ENCODE measurements at places on chromosomes 2 and 18.

- no peak for DNase-seq
Measured at GRCh38 chr18:78754311-78755043, 225.1 kb upstream of the SALL3 start.

GRCh38 chr18:72470391-72470790 is 73.8 kb downstream of the CBLN2 start:
- no peak for DNase-seq

- DNase-seq: no peak
Measured at GRCh38 chr18:27794181-27794926, 382.6 kb downstream of the CDH2 start.

DNA sequence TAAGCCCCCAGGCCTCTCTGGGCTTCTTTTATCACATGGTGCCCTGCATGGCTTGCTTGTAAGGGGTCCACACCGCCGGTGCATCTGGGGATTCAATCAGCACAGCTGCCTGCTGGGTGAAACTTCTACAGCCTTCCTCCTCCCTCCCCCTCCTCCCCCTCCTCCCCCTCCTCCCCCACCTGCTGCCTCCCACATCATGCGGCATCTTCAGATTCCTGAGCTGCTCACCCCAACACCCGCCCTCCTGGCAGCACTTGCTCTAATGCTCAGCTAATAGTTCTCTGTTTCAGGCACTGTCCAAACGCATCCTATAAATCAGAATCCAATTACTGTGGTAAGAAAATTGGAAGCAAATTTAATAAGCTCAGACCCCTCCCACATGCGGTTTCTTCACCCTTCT is 150.7 kb downstream of the GALNT14 start:
- no peak for DNase-seq

DNA sequence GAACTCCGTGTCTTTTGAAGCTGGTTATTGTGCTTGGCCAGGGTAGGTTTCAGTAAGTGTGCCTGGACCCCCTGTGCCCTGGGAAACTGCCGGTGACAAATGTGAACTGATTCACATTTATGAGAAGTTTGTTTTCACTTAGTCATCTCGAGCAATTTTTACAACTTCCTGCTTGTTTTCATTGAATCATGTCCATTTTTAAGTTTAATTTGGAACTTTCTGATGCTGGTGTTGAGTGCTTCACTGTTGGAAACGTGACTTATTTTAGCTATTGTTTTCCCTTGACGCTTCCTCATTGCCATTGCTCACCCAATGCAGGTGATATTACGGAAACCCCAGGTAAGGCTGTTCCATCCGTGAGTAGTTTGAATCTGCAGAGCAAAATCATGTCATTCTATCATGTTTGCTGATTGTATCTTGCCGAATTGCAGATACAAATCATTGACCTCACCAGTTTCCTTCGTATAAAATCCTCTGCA is 97.2 kb downstream of the RTN4 start:
- peak; percentile 77 for DNase-seq

DNA sequence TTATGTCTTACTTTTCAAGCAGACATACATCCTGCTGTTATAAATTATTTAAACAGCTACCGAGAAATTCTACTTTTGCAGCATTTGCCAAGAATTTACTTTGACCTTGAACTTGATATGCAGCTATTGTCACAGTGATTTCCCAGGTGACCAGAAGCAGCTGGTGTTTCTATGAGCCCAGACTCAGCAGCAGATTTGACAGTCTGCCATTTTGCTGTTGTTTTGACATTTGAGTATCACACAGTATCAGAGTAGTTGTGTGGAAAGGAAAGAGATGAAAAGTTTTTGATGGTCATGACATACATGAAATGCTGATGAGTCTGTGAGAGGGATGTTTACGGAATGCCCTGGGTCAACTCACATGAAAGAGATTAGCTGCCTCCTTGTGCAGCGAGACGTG is 6.6 kb upstream of the CCDC195 start:
- no peak for DNase-seq

DNA sequence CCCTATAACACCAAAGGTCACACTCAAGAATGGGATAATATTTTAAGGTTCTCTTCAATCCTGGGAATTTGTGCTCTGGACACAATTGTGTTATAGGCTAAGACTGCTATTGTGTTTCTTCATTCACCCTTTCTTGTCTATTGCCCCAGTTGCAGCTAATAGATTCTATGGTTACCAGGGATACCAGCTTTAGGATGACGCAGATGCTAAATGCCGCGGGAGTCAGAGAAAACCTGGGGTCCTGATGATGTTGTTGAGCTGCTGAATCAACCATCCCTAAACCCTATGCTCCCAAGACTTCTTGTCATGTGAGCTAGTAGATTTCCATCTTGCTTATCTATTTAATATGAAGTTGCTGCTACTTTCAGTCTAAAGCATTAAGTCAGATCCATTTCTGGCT is 5.4 kb downstream of the CRYGD start:
- DNase-seq: no peak

DNA sequence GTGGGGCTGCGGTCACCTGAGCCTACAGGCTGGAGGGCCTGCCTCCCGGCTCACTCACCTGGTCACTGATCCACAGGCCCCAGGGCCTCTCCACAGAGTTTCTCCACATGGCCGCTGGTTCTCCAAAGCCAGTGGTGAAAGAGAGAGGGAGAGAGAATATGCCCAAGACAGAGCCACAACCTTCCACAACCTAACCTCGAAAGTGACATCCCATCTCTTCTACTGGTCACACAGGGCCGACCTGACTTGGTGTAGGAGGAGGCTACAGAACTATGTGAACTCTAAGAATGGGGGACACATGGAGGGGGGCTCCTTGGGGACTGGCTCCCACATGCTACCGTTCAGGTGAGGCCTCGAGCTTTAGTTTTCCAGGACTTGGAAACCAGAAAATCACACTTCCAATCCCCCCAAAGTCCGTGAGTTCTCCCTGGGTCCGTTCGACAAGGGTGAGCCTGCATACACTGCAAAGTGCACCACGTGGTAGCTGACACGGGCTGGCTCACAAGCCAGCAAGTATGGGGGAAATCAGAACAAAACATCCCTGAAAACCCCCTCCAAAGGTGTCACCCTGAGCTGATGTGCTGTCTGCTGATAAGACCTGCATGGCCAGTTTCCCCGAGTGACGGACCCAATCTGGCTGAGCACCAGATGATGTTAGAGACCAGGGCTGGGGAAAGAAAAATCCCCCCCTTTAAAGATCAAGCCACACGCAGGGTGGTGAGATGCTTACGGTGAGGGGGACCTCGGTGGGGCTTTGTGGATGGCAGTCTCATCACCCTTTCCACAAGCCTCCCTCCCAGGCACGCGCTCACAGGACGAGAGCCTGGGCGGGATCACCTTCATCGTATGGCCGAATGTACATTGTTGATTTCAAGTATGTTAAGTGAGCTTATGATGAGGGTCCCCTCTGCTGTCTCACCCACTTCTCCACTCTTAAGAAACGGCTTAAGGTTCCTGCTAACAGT is 54.2 kb upstream of the SEMA4C start:
- peak; percentile 54 for DNase-seq

DNA sequence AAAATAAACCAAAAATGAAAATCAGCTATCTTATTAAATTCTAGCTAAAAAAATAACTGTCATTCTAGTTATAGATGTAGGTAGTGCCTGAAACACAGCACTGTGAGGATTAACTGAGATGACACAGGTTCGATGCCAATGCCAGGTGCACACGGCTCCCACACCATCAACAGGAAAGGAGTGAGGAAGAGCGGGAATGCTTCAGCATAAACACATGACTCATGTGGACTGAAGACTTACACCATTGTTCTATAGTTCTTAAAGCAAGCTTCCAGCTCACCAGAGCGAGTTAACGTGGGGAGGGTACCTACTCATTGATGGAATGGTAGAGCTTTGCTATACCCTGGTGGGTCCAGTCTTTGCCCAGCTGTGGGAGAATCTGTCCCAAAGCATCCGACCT is 76.7 kb downstream of the EMILIN2 start:
- DNase-seq: no peak

DNA sequence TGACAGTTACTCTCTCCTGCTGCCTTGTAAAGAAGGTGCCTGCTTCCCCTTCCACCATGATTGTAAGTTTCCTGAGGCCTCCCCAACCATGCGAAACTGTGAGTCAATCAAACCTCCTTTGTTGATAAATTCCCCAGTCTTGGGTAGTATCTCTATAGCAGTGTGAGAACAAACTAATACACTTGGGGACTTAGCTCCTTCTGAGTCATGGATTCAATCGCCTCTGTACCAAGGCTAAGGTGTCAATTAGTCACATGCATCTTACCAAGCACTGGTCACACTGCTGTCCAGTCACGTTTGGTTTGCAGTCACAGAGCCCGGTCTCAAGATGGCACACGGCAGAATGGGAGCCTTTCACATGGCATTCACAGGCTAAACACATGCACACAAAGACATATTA is 100.6 kb downstream of the LAMA1 start:
- DNase-seq: no peak

DNA sequence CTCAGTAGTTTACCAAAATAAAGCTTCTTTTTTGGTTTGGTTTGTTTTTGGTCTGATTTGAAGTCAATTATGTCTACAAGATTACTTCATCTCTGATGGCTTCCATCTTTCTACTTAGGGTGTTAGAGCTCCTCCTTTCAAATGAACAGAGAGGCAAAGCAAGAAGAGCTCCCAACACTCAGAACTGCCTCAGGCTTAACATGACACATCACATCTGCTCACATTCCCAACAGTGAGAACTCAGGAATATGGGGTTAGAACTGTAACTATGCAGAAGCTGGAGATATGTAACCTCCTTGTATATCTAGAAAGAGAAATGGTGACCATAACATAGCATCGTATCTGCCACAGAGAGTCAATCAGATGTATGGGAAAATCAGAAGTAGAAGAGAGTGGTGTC is 11.4 kb upstream of the LRATD1 start:
- no peak for DNase-seq

- no peak for DNase-seq
Measured at GRCh38 chr2:166960702-166961270, 72.5 kb downstream of the XIRP2 start.

DNA sequence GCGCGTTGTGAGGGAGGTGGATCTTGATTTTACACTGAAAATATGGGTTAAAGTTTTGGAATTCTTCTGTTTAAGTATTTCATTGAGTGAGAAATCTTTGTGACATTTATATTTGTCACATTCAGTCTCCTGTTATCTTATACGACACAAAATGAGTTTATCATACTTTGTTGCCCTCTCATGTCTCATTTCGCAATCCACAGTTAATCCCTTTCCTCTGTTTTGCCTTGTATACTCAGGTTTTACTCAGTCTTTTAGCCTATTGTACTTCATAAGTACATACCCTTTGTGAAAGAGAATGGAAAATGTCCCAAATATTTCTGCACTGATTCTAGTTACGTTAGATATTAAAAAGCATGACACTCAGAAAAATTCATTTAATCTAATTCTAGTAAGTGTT is 142.7 kb downstream of the ATP9B start:
- no peak for DNase-seq

- no peak for DNase-seq
Measured at GRCh38 chr2:180871649-180872048, 108.8 kb upstream of the UBE2E3 start.

- no peak for DNase-seq
Measured at GRCh38 chr2:71727562-71727961, 274.2 kb downstream of the DYSF start.

DNA sequence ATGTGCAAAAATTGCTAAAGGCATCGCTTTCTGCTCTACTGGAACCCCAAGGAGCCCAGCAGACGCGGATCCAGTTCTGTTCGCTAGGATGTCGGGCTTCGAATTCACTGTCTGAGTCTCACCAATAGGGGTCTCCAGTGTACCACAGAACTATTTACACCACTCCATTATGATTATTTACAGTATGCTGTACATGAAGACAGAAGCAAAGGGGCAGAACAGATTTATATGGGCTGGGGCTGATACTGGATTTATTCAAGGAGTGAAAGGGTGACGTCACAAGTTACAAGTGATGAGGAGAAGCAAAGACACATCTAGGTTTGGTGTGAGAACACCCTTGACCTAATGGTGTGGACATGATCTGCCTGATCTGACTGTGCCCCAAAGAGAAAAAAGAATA is 185.3 kb upstream of the ATP5MC3 start:
- no peak for DNase-seq

- no peak for DNase-seq
Measured at GRCh38 chr18:6885006-6885481, 155.5 kb downstream of the ARHGAP28 start.

GRCh38 chr2:30239308-30239985 is 8.1 kb downstream of the LBH start:
- DNase-seq: peak; percentile 86

- DNase-seq: peak; percentile 65
Measured at GRCh38 chr18:54023471-54023870, 201.0 kb downstream of the MBD2 start.

DNA sequence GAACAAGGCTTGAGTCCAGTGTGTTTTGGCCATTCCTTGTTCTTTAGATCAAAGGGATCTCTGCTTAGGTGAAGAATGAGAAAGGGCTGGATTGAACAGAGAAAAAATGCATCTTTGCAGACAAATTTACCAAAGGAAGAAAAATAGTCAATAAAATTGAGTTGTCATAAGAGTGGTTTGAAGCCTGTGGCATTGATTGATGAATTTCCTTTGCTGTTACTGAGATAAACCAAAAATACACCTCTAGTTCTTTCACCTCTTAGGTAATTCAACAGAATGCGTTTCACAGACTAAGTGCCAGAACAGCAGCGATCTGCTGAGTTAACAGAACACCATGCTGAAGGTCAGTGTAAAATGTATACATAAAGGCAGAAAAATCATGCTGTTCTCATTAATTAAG is 96.8 kb downstream of the SPHKAP start:
- no peak for DNase-seq

GRCh38 chr2:118340103-118340502 is 251.8 kb downstream of the INSIG2 start:
- no peak for DNase-seq

GRCh38 chr2:71857636-71858035 is 290.0 kb downstream of the CYP26B1 start:
- no peak for DNase-seq

GRCh38 chr18:6055711-6056110 is 160.4 kb upstream of the TMEM200C start:
- peak; percentile 61 for DNase-seq

DNA sequence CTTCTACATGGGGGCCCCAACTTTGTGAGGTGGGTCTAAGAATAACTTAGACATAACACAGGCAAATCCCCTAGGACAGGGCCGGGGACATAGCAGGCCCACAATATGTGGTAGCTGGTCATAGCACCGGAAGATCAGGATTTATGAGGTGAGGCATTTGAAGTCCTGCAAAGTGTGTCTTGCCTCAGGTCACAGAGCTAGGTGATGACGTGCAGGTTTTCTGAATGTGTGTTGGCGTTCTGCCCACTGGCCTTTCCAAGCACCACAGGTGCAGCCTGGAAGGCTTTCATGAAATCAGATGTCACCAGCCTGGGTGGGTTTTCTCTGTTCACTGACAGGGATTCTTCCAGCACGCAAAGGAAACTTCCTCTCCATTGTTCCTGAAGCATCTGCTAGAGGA is 119.1 kb downstream of the LRATD1 start:
- no peak for DNase-seq

Data from osteoblast (primary cell).